ENCODE measurements at places on chromosomes 3 and 15. TPM values are rescaled to one million over a fixed set of nuclear protein-coding genes. Genes with fewer than 3 reads are reported as not detected.

GRCh38 chr3:25587526-25587925, 77.2 kb downstream of the TOP2B start:
- H3K4me1 ChIP-seq, result peaks cover 10% of the 10 kb centered on the region
- no peak overlapping the region for H3K4me3 ChIP-seq
- H3K27me3 ChIP-seq, result no peaks in the 10 kb centered on the region
- no peak overlapping the region for H3K27ac ChIP-seq
- peaks cover 10% of the 10 kb centered on the region for H3K36me3 ChIP-seq

DNA sequence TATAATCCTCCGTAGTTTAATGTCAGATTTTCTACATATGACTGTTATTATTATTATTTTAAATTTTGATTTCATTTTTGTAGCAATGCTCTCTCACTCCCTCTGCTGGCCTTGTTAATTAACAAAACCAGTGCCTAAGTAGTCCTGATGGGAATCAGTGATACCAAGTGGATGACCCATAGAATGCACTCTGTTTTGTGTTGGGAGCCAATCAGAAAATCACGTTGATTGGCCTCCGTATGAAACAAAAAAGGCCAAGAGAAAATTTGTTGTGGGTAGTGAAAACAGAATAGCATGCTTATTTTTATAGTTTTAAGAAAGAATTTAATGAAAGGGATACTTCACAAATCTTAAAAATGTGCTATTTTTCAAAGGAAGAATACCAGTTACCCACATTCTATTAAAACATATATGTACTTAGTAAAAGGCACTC, 34.4 kb upstream of the MEIS2 start:
- no peak for DNase-seq
- H3K36me3 ChIP-seq, result no peaks in the 10 kb centered on the region
- H3K4me1 ChIP-seq, result no peaks in the 10 kb centered on the region
- no peak overlapping the region for H3K27ac ChIP-seq
- H3K4me3 ChIP-seq, result no peak overlapping the region

GRCh38 chr3:124402791-124403190, 327.5 kb upstream of the UMPS start:
- no peaks in the 10 kb centered on the region for H3K36me3 ChIP-seq
- DNase-seq, result no peak
- H3K27ac ChIP-seq, result no peak overlapping the region
- no peaks in the 10 kb centered on the region for H3K27me3 ChIP-seq
- no peak overlapping the region for H3K4me3 ChIP-seq

DNA sequence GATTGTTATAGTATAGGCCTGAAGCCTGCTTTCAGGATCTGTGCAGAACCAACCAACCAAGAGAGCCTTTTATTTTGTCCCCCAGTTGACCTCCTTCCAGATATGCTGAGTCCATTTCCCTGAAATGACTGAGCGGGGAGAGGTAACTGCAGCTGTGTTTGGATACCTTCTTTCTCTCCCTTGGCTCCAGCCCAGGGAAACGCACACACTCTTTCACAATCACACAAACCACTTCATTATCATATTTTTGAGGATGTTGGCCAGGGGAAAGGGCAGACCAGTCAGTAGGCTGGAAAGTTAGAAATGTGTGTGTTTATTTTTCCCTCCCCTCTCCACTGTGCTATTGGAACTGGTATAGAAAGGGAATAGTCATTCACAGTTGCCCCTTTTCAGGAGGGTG, 417.7 kb upstream of the TBL1XR1 start:
- DNase-seq, result no peak
- no peaks in the 10 kb centered on the region for H3K27me3 ChIP-seq
- H3K4me3 ChIP-seq, result no peak overlapping the region
- no peak overlapping the region for H3K27ac ChIP-seq
- peaks cover 3% of the 10 kb centered on the region for H3K4me1 ChIP-seq
- no peaks in the 10 kb centered on the region for H3K36me3 ChIP-seq

Gene CFAP100
- total RNA-seq, result not detected

Data from kidney (tissue), 22 donors.